ENCODE measurements at places on chromosomes 7 and 10.
A peak's percentile ranks its signal among the peaks of the same experiment; 100 is the strongest.

DNA sequence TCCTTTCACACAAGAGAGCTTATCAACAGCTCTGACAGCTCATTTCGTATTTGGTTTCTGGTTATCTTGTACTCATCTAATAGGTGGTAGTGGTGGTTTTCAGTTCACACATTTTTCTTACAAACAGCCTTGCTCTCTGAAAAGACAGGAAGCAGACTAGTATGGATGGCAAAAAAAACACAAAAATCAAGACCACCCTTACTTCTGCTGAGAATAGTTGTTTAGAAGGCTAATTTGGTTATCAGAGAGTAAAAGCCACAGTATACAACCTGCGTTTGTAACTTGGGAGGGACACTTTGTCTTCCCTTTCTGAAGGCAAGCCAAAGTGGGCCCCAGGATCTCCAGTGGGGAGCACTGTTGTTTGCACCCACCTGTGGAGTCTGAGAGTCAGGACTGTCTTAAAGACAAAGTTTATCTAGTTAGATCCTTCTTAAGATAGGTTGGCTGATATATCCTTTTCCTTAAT, 68.0 kb downstream of the PIP4K2A start:
- DNase-seq, result no peak

- DNase-seq, result no peak
Measured at GRCh38 chr10:6271663-6272062, 68.9 kb downstream of the PFKFB3 start.

- DNase-seq, result peak; percentile 1
Measured at GRCh38 chr10:17607603-17608332, 9.4 kb downstream of the HACD1 start.

DNA sequence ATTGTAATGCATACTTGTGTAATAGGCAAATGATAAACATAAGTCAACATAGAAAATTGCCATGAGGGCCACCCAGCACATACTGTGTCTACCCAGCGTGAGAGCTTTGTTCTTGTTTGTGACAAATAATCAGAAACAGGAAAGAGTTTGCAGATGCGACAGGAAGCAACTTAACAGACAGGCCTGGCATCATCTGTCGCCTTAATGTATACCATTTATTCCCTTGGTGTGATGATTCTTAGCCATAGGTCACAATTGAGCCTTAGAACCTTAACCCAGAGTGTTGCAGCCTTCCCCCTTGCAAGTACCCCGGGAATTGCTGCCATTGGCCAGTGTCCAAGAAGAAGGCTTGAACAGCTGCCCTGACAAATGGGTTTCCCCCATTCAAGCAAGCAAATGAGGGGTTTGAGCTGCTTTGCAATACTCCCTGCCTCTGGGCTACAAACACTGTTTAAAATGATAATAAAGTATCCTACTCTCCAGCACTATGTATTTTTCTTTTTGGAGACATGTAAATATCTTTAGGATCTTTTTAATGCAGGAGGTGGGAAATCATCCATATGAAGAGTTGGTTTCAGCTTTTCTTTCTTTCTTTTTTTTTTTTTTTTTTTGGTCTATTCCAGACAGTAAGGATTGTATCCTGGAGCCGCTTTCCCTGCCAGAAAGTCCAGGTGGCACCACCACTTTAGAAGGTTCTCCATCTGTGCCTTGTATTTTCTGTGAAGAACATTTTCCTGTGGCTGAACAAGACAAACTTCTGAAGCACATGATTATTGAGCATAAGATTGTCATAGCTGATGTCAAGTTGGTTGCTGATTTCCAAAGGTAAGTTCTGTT, 80.0 kb downstream of the ZNF277 start:
- no peak for DNase-seq

DNA sequence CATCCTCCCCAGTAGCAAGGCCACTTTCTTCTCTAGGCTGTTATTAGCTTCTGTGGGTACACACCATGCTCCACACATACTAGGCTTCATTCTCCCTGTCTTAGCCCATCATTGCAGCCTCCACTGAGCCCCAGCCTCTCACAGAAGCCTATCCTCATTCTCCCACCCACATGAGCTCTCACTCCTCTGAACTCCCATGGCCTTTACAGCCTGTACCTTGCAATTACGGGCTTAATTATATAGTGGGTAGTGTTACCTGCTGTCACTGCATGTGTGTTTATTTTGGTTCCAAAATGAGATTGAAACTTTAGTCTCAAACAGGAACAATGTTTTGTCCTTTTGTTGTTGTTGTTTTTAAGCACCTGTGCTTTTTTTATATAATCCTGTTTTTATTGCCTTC, 460.0 kb downstream of the KCNMA1 start:
- no peak for DNase-seq

DNA sequence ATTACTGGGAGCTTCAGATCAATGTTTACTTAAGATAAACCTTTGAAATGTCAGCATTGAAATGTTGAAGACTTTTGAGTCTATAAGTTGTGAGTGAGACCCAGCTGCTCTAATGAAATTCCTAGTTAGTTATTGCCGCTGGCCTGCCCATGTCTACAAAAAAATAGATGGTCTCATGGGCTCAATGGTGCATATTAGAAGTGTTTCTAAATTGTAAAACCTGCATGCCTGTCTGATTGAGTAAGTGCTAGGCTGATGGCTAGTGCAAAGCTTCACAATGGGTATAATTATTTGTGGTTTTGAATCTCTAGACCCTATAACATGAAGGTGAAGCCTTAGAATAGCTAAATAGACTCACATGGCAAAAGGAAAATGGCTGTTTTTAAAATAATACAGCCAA, 234.5 kb downstream of the SORCS3 start:
- DNase-seq, result no peak

DNA sequence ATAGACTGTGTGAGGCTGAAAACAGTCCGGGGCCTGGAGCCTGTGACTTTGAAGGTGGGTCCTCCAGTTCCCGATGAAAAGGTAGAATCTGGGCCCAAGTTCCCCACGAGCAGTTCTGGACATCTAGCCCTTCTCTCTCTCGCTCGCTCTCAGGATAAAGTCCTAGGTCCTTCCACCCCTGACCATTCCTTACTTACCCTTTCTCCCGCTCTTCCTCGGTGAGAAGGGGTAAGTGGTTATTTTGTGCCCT, 713 bp downstream of the IMMP2L start:
- peak; percentile 2 for DNase-seq

GRCh38 chr10:4127518-4128315, 342.7 kb upstream of the KLF6 start:
- DNase-seq, result peak; percentile 43

- no peak for DNase-seq
Measured at GRCh38 chr10:86130041-86130440, 236.6 kb downstream of the GRID1 start.

DNA sequence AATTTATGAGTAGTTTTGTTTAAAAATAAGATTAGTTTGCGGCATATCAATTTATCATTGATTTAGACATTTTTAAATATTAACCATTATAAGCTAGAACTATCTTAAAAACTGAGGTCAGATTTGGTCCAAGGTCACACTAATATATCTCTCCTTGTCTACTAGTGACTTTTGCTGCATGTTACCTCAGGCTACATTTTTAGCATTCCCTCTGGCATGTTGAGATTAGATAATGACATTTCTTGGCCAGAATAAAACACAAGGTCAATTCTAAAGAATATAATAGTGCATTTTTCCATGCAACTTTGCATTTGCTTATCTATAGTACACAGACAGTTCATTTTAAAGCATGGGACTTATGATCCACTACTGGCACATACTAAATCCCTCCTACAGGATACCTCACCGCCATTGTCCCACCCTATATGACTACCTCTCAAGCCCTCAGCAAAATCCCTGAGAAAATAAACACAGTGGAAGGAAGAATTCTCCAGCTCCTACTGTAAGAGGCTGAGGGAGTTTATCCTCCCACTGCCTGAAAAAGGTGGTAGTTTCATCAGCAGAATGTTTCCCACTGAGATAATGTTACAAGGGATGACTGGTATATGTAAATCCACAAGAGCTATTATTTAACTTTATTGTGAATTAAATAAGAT, 816.4 kb downstream of the GRM8 start:
- DNase-seq, result no peak

- no peak for DNase-seq
Measured at GRCh38 chr10:7458556-7458955, 47.7 kb upstream of the SFMBT2 start.

DNA sequence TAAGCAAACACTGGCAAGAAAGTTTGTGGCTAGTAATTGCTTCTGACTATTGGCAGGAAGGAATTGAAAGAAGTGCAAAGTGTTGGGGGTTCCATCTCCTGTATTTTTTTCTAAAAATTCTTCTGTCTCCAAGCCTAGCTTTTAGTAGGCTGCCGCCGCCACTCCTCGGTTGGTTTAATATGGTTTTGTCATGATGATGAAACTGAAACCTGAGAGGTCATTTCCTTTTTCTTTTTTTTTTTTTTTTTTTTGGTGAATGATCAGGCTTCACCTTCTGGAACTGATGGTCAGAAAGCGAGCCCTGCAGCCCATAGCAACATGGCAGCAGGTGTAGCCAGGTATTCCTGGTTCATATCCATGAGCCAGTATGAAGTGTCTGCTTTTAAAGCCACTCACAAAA, 75.3 kb upstream of the AGBL3 start:
- no peak for DNase-seq

DNA sequence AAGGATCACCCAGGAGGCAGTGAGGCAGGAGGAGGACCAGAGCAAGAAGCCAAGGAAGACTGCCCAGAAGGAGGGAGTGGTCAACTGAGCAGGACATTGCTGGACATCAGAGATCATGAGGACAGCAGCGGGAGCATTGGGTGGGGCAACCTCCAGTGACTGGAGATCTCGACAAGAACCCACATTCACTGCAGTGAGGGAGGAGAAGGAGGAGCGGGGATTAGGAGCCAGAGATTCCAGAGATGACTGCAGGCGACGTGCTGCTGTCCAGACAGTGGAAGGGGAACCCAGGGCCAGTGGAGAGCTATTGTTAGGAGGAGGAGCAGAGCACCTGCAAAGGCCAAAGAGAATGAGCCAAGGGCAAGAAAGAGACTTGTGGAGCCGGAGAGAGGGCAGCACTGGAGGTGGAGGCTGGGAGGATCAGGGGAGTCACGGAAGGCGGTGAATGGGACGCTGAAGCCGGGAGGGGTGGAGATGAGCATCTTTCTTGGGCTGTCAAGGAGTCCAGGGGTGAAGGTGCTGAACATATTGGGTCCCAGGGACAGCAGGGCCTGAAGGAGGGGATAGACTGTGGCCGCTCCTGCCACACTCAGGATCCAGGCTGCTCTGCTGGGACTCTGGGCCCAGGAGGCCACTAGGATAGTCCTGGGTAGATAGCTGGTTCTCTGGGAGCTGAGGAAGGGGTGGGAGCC, 140.1 kb upstream of the UNC5B start:
- no peak for DNase-seq

DNA sequence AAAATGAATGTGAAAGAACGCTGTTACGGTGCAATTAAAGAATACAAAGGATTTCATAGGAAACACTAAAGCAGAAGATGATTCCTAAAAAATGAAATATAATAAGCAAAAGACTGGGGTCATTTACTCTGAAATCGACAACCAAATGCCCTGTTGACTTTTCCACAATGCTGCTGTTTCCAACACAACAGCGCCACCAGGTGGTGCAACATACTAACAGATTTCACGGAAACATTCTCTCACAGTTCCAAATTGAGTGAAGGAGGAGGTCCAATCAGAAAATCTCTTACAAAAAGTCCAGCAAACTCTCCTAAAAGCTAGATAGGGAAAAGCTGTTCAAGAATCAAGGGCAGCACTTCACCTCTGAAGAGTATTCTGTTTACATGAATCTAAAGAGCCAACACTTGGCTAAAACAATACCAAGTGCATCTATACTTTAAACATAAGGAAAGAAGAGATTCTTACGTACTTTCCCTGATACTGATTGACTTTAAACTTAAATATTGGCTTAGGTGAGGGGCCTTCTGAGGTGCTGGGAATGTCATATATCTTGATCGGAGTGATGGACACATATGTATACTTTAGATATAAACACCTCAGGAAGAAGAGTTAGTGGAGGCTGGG, 55.9 kb downstream of the UPF2 start:
- no peak for DNase-seq

GRCh38 chr7:52831321-52831720, 204.1 kb upstream of the POM121L12 start:
- no peak for DNase-seq

GRCh38 chr10:37439826-37440225, 314.4 kb downstream of the ANKRD30A start:
- DNase-seq, result no peak

DNA sequence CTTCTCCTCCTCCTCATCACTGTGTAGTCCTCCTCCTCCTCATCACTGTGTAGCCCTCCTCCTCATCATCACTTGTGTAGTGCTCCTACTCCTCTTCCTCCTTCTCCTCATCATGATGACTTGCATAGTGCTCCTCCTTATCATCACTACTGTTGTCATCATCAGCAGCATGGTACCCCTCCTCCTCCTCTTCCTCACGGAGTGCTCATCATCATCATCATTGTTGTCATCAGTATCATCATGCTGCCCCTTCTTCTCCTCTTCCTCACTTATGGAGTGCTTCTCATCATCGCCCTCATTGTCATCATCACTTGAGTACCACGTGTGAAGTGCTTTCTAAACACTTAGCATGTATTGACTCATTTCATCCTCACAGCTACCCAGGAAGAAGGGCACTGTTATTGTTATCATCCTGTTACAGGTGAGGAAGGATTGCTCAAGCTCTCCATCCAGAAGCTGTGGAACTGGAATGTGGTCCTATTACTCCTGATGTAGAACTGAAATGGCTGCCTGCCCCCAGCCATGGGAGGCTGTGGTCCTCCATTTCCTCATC, 122.8 kb upstream of the SHH start:
- no peak for DNase-seq

DNA sequence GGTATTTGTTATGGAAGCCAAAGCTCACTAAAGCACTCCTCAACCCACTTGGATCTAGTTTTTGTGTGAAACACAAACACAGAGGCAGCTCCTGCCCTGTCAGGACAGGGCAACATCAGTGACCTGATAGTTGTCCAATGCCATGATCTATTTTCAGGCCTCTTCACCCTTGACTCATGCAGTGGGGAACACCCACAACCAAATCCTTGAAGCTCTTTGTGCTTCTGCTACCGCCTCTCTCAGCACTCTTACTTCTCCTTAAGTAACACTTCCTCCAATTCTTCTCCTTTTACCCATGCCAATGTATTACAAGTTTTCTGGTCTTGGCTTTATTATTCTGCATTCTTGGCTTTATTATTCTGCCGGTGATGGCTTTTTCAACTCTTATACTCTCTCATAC, 425.3 kb downstream of the INHBA start:
- DNase-seq, result no peak

GRCh38 chr7:143375298-143376034, 5.7 kb upstream of the ZYX start:
- DNase-seq, result peak; percentile 71

GRCh38 chr10:129743738-129744133, 220.3 kb downstream of the EBF3 start:
- DNase-seq, result no peak

- DNase-seq, result no peak
Measured at GRCh38 chr10:119693262-119693957, 32.4 kb upstream of the INPP5F start.

GRCh38 chr7:154774303-154774969, 228.5 kb downstream of the PAXIP1 start:
- no peak for DNase-seq

- DNase-seq, result no peak
Measured at GRCh38 chr10:132254841-132255240, 52.9 kb downstream of the STK32C start.

GRCh38 chr10:117677239-117677638, 134.7 kb downstream of the EMX2 start:
- no peak for DNase-seq

- DNase-seq, result no peak
Measured at GRCh38 chr7:24795407-24795767, 38.1 kb upstream of the GSDME start.

- peak; percentile 3 for DNase-seq
Measured at GRCh38 chr10:26269754-26270153, 53.2 kb downstream of the GAD2 start.
